ENCODE measurements at places on chromosomes 13 and 19.

GRCh38 chr13:81639984-81640582 lies 1299.2 kb upstream of the SPRY2 start:
- no peak for ATAC-seq

DNA sequence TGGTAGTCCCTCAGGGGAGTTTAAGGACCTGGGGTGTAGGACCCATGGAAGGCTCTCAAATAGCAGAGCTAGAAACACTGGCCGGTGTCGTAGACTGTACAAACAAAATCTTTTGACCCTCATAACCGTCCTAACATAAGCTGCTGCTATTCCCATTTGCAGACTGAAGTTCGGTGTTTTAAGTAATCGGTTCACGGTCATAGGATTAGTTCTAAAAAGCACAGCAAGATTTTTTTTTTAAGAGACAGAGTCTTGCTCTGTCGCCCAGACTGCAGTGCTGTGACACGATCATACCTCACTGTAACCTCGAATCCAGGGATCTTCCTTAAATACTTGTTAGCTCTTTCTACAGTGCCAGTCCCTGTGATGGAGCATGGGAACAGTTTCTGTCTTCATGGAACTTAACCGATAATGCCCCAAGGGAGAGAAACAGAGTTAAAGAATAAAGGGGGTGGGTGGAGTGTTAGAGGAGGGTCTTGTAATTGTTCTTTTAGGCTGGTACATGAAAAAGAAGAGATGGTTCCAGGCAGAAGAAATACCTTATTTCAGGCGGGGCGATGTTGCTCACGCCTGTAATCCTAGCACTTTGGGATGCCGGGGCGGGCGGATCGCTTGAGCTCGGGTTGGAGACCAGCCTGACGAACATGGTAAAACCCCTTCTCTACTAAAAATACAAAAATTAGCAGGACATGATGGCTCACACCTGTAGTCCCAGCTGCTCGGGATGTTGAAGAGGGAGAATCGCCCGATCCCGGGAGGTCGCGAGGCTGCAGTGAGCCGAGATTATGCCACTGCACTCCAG lies 475 bp upstream of the ZC3H4 start:
- ATAC-seq: no peak

GRCh38 chr13:40644838-40645604 lies 21.4 kb downstream of the FOXO1 start:
- ATAC-seq: no peak

DNA sequence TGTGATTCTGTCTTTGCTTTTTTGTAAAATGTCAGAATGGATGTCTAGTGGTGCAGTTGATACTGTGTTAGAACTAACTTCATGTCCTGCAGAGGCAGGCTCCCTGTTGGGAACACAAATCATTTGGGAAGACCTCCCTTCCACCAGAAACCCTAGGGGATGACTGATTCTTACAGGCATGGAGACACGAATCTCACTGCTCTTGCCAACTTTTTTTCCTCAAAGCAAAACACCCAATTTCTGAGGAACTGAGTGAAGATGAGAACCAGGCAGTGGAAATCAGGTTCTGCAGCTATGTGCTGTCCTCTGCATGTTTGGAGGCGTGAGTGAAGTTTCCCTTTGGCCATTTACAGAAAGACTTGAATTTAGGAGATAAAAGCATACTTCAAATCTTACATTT lies 87.5 kb upstream of the CSNK1A1L start:
- ATAC-seq: no peak

GRCh38 chr19:1315470-1316166 lies 29.9 kb downstream of the EFNA2 start:
- peak; percentile 86 for ATAC-seq

DNA sequence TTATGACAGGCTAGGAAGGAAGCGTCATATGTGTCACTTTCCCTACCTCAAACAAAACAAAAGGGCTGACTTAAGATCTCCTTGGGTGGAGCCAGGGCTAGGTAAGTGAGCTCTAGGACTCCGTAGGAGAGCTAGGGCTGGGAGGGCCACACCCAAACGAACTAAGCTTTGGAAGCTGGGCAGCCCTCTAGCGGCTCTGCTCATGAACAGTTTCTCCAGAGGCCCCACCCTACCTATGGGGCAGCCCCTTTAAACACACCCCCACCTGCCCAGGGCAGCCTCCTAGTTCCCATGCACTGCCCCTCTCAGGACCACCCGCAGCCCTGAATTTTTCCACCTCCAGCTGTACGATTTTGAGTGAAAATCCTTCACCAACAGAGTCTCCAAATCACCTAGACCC lies 3.5 kb downstream of the PEG3 start:
- no peak for ATAC-seq

GRCh38 chr13:21328201-21328600 lies 130.9 kb downstream of the ZDHHC20 start:
- no peak for ATAC-seq

- peak; percentile 89 for ATAC-seq
Measured at GRCh38 chr19:2887391-2887914, 13.3 kb upstream of the ZNF57 start.

GRCh38 chr13:26679411-26680122 lies 81.0 kb downstream of the GPR12 start:
- peak; percentile 71 for ATAC-seq

DNA sequence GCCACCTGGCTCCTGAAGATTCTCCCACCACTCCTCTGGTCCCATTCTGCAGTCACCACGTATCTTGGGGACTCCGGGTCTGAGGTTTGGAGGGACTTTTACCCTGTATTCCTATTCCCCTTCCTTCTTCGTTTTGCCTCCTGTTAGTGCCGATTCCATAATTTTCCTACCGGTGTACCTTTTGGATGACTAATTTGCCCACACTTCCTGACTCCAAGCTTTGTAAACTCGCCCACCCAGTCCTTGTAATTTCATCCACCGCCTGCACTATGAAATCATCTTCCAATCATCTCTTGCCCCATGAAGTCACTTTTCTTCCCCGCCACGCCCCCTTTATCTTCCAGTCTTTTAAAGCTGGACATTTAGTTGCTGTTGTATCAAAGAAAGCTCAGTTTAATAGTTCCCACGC lies 572 bp downstream of the UCHL3 start:
- ATAC-seq: peak; percentile 63

DNA sequence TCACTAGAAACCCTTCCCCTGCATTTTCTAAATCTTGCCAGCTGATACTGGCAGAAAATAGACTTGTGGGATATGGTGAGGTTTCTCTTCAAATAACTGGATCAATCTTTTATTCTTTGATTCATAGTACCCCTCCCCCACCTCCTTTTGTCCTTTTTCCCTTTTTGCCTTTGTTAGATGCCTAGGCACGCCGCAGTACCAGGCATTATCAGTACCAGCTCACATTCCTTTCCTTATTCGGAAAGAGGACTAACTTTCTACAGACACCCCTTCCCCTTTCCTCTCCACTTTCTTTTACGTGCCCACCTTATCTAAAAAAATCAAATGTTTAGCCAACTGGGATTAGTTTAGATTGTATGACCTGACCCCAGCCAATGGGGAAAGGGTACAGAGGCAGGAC lies 226.4 kb downstream of the MTUS2 start:
- ATAC-seq: no peak

GRCh38 chr19:39843919-39844793 lies 2.0 kb downstream of the FBL start:
- 0 out of 3 replicates have a peak, but pooled peaks have one; percentile 15 for ATAC-seq

DNA sequence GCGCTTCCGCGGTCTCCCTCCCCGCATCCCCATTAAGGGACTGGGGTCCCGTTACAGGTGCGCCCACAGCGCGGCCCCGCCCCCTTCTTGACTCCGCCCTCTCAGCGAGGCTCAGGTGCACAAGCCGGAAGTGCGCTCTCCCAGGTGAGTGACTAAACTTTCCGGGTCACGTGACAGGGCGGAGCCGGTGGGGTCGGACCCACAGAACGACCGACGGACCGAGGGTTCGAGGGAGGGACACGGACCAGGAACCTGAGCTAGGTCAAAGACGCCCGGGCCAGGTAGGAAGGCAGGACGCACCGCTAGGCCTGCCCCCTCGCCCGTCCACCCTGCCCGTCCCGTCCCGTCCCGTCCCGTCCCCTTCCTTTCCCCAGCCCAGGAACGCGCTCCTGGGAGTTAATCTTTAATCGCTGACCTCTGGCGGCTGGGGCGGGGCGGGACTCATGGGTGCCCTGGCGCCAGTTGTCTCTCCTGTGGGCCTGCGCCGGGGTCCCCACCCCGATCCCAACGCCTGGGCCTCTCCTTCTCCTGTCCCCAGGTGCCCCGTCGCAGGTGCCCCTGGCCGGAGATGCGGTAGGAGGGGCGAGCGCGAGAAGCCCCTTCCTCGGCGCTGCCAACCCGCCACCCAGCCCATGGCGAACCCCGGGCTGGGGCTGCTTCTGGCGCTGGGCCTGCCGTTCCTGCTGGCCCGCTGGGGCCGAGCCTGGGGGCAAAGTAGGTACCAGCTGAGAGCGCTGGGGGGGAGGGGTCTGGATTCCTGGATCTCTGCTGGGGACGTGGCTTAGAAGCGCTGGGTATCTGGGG lies at the start of gene CRB3:
CRB3 (plus strand) TSS at position 202 of the 804 bp plus-strand sequence; CDS start at position 633, 431 bp downstream.
- no peak for ATAC-seq

Data from SK-N-SH treated with all-trans-retinoic acid at 6 μM for 48 hours (cell line).